Common myeloid progenitor, CD34-positive (primary cell): ENCODE measurements at places on chromosomes 6 and 20.
A peak's percentile ranks its signal among the peaks of the same experiment; 100 is the strongest.

DNA sequence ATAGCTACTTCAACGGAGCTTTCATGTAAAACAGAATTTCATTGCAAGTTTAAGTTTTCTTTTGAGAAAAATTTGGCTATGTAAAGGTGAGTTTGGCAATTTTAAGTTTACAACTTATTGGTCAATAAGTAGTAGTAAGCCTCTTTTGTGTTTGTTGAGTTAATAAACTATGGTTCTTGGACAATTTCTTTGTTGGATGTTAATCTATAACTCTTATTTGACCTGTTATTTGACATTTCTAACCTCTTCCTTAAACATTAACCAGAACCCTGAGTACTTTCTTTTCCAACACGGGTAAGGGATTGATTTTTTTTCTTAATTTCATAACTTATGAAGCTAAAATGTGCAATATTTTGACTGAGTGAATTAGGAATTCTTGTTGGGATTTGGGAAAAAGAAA, 354.4 kb downstream of the PRKN start:
- no peak for DNase-seq

DNA sequence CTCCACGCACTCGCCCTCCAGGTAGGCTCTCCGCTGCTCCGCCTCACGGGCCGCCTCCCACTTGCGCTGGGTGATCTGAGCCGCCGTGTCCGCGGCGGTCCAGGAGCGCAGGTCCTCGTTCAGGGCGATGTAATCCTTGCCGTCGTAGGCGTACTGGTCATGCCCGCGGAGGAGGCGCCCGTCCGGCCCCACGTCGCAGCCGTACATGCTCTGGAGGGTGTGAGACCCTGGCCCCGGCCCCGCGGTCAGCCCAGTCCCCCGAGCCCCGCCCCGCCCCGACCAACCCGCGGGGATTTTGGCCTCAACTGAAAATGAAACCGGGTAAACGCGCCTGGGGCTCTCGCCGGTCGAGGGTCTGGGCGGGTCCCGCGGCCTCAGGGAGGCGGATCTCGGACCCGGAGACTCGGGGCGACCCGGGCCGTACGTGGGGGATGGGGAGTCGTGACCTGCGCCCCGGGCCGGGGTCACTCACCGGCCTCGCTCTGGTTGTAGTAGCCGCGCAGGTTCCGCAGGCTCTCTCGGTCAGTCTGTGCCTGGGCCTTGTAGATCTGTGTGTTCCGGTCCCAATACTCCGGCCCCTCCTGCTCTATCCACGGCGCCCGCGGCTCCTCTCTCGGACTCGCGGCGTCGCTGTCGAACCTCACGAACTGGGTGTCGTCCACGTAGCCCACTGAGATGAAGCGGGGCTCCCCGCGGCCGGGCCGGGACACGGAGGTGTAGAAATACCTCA, 598 bp downstream of the HLA-B start:
- no peak for DNase-seq

DNA sequence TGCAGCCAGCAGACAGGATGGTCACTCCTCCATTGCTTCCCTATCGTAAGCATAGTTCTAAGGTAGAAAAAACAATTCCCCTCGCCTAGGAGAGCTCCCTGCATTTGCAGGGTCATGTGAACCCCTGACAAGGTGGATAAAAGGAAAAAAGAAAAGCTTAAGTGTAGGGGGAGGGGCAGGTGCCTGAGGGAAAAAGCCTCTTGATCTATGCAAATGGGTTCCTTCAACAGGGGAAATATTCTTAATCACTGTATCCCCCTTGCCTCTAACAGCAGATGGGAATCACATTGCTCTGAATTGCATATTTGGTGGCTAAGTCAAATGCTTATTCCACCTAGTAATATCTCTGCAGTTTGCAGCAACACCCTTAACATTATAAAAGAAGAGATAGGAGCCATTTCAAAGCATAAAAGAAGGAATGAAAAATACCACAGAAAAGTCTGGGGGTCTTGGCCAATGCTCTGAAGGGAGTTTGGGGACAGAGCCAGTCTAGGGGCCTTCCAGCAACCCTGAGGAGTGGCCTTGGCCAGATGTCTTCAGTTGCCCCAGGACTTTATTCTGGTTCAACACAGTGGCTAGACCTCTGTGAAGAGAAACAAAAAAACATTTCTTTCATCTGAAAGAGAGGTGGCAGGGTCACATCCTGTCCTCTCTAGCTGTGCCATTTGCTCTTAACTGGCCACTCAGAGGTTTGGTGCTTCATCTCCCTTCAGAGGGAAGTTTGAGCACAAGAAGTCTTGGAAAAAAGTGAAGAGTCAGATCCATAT, 660.4 kb upstream of the GJE1 start:
- no peak for DNase-seq

- DNase-seq: no peak
These were observed 221.4 kb downstream of the PKHD1 start for GRCh38 chr6:51865996-51866395.

DNA sequence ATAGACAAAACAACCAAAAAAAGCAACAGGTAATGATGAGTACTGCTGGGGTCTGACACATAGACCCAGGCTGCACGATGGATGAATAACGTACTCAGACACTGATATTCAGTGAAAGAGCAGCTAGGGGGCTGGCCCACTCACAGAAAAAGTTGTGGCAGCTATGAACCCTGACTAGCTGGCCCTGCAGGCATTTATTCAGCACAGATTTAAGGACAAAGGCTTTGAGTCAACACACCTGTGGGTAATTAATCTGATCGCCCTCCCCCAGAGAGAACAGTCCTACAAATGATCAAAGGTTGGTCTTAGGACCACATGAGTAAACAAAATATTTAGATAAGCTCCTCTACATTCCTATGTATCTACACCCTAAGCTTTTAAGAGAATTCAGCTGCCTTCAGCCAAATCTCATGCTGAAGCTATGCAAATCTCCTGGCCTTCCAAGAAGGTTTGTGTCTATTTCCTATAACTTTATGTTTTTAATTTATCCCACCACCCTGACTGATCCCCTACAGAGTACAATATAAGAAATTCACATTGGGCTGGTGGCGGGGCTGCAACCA, 81.7 kb upstream of the NXT1 start:
- DNase-seq: no peak

DNA sequence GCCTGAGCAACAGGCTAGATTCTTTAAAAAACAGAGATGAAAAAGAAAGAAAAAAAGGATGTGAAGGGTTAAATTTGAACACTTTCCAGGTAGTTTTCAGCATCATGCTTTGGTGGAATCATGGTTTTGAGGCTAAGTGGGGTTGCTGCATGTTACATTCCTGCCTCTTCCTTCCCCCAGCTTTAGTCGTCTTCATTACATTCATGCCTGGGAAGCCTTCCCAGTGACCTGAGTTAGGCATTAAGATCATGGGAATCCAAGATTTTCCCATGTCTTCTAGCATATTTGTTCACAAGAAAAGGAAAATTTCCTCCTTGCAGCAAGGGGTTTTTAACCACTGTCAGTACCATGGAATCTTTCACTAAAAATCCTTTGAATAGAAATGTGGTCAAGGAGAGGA, 12.0 kb downstream of the TPX2 start:
- no peak for DNase-seq

- DNase-seq: no peak
These were observed 5.4 kb downstream of the DPPA5 start for GRCh38 chr6:73348550-73349204.

- DNase-seq: no peak
These were observed 144.1 kb downstream of the MRPL14 start for GRCh38 chr6:43983191-43983590.

DNA sequence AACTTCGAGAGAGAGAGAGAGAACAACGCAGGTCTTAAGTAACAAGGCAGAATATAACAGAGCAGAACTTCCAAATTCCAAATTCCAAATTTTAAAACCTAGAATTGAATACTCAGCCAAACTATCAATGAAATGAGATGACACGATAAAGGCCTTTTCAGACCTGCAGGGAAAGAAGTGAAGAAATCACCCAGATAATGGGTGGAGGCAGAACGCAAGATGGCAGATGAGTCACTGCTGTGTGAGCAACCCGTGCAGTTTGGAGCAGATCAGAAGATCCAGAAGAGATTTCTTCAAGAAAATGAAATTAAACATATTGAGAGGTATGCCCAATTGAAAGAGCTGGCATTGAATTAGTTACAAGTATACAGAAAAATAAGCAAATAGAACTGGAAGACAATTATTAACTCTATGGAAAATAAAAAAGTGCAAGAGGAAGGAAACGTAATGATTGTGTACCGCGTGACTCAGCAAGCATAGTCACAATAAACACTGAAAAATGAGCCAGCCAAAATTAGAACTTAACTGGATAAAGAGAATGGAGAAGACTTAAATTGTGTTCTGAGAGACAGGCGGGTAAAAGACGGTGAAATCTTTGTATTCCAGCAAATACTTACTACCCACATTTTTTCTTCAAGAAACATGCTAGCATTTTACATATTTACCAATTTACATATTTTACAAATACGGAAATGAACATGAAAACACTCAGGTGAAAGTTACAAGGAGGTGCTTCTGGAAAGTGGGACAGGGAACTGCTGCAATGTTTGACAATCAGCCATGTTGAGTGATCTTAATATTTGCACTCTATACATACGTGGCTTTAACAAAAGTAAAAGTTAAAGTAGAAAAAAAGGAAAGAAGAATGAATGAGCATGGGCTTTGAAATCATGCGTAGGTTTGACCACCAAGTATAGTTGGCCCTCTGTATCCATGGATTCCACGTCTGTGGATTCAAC, 87.9 kb upstream of the CDYL start:
- DNase-seq: no peak

- no peak for DNase-seq
These were observed 654.0 kb downstream of the COL12A1 start for GRCh38 chr6:74551896-74552295.

- peak; percentile 62 for DNase-seq
These were observed 76.8 kb downstream of the UNC5CL start for GRCh38 chr6:40962241-40962640.

DNA sequence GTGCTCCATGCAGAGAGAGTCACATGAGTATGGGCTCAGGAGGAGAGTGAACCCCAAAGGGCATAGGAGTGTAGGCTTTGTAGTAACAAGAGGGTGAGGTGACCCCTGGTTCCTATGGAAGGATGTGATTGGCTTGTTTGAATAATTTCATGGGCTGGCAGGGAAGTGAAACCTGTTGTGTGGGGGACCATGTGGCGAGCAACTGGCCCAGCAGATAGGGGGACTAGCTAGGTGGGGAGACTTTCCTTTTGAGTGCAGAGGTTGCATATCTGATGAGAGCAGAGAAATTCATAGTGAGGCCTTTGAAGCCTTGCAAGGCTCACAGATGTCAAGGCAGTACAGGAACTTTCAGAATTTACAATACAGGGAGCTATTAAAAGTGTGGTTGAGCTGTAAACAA, 247.9 kb upstream of the SLC35B3 start:
- DNase-seq: no peak

GRCh38 chr20:10696650-10697049, 22.9 kb upstream of the JAG1 start:
- peak; percentile 24 for DNase-seq

DNA sequence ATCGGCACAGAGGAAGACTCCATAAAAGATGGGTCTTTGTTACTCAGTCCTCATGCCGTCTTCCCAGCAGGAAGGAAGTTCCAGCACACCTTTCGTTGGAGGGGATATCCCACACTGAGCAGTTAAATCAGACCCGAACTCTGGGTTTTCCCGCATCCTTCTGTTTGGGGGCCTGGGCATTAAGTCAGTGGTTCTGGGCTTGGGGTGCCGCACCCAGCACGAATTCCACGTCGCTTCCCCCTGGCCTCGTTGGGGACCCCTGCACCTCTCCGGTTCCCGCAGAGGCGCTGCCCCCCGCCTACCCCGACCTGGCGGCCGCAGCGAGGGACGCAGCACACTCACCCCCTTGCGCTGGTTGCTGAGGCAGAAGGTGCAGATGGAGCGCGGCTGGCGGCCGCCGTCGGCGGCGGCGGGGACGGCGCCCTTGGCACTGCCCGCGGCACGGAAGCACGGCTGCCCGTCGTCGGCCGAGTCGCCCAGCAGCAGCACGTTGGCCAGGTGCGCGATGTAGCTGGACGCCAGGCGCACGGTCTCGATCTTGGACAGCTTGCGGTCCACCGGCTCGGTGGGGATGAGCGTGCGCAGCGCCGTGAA, 641 bp downstream of the TCF15 start:
- no peak for DNase-seq

- DNase-seq: peak; percentile 24
These were observed 5.2 kb downstream of the FAXC start for GRCh38 chr6:99344289-99344688.

DNA sequence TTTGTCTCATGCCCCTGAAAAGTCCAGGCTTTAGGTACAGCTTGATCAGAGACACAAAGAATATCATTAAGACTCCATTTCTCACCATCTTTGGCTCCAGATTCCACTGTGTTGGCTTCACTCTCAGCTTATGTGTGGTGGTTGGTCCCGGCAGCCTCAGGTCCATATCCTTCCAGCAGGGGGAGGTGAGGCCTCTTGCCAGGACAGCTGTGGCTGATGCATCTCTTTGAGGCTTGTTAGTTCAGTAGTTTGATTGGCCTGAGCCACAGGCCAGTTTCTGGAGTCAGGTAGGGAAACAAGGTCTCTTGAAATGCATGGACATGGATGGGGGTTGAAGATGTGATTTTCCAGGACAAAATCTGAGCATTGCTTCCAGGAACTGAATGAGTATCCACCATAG, 62.4 kb downstream of the JAG1 start:
- peak; percentile 3 for DNase-seq

DNA sequence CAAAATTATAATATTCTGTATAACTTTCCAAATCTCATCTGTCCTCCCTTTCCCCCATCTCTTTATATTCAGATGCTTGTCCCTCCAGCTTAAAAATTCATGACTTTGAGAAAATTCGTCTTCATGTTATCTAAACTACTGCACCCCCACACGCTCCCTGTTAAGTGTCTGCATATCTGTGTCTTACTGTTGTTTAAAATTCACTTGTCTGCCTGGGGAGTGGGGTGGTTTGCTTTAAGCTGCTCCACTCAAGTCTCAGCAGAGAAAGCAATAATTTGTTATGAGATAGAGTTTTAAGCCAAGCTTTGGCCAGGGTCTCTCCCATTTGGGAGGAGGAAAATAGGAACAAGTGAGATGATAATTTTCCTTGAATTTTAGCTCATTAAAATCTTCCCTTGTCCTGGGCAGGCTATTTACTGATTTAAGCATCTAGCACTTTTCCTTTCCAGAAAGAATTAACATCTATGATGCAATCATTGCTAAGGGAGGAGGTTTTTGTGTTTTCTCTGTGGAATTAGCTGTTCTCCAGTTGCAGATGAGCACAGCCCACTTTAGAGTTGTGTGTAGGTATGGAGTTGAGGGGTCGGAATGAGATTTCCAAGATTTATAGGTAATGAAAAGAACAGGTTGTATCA, 36.8 kb downstream of the MTHFD1L start:
- no peak for DNase-seq

GRCh38 chr6:36916126-36916525, 30.4 kb downstream of the C6orf89 start:
- DNase-seq: no peak

GRCh38 chr20:11832851-11833250, 84.8 kb upstream of the BTBD3 start:
- no peak for DNase-seq

- DNase-seq: peak; percentile 62
These were observed 27.7 kb downstream of the TFEB start for GRCh38 chr6:41707565-41708200.
